ENCODE measurements at places on chromosomes 5 and 9. TPM values are rescaled to one million over a fixed set of nuclear protein-coding genes. Genes with fewer than 3 reads are reported as not detected.

The MTMR12 gene
- 39.3 TPM for total RNA-seq

DNA sequence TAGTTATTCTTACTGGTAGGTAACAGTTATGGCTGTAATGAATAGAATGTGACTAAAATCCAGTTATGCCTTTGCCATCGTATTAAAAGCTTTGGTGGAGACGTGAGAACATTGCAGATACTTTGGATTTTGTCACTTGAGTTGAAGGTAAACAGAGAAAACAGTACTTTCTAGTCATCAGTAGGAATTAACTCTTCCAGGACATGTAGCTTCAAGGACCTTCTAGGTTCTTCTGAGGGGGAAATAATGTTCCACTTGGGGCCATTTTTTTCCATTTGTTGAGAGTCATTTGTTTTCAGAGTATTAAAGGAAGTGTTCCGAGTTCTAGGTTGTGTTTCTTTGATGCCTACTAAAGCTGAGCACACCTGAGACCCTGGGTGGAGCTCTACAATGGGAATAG is 6.1 kb downstream of the TJP2 start:
- DNase-seq, result no peak

DNA sequence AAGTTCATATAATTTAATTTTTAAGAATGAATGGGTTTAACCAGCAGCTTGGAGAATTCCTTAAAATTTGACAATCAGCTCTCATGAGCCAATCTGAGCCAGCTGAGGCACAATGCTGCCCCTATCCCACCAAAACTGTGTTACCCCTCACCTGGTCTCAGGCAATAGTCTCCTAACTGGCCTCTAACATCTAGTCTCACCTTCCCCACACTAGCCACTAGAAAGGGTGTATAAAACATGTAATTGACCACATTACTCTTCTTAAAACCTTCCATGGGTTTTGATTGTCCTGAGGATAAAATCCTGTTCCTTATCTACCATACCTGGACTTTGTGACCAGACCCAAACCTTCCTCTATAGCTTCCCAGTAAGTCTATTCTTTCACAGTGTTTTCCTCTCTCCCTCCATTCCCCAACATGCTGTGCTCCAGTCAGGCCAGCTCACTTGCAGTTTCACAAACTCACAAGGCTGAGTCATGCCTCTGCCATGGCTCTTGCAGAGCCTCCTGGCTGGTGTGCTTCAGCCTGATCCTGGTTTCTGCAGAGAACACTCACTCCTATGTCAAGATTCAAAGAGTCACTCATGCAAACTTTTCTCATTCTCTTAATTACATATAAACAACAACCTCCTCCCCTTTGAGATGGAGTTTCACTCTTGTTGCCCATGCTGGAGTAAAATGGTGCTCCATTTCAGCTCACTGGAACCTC is 16.0 kb upstream of the ZCCHC7 start:
- DNase-seq, result no peak

GRCh38 chr5:42581845-42582244 is 158.6 kb downstream of the GHR start:
- no peak for DNase-seq

- no peak for DNase-seq
Measured at GRCh38 chr9:3968891-3969290, 331.0 kb downstream of the GLIS3 start.

GRCh38 chr5:172744123-172745104 is 26.6 kb downstream of the DUSP1 start:
- peak; percentile 86 for DNase-seq

- DNase-seq, result peak; percentile 5
Measured at GRCh38 chr9:130286072-130286770, 20.7 kb downstream of the HMCN2 start.

- no peak for DNase-seq
Measured at GRCh38 chr5:62701036-62701435, 122.4 kb downstream of the LRRC70 start.

The CDH9 gene
- not detected for total RNA-seq

DNA sequence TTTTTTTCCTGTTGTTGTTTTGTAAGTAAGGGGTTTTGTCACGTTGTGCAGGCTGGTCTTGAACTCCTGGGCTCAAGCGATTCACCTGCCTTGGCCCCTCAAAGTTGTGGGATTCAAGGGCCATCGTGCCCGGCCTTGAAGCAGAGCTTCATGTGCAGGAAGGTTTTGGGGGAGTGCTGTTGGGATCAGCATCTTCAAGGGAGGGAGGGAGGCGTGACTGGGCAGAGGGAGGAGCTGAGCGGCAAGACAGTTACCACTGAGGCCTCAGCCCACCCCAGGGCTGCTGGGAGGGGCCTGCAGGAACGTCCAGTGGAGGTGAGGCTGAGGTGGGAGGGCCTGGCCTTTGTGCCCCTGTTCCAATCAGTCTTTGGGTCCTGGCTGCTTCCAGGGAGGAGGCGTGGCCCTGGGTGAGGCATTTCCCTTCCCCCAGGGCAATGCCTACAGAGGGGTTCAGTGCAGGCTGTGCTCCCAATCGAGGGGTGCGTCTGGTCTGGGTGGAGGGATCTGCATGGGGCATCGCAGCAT is 21.4 kb downstream of the OR2V1 start:
- no peak for DNase-seq

DNA sequence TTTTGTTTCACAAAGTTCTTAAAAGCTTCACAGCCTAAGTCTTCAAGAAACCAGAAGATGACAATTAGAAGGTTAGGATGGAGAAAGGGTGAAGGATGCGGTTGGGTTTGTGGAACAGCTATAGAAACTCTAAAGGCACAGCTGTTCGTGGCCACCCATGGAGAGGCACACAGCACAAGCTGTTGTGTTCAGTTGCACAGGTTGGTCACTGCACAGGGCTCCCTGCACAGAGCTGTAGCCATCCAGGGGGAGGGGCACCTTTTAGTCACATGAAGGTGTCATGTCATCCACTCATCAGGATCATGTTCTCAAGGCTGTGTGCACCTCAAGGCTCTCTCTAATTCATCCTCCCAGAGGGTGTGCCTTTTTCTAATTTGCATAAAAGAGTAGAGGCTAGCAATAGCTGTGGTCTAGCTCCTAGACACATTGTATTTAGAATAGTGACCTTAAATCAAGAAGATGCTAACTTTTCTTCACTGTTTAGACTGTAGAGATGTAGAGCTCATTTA is 5.0 kb upstream of the RASGRF2 start:
- DNase-seq, result no peak
